SK-N-SH (cell line): ENCODE measurements at places on chromosomes 4 and X. TPM values are rescaled to one million over a fixed set of nuclear protein-coding genes. Genes with fewer than 3 reads are reported as not detected.

DNA sequence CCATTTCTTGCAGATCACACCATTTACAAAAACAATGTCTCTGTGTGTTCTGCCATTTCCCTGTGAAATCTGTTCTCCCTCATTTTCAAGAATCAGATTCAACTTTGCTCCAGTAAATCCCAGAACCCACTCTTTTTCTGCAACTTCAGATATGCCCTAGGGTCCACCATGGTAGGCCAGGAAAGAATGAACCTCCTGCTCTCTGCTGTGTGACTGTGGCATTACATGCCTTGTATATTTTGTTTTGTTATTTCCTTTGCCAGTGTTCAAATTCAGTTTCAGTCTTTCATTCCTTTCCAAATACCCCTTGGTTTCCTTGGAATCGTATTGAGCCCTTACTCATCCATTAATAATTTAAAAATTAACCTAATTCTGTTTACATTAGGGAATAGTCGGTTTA lies 290.2 kb upstream of the VCX start:
- DNase-seq, result no peak

Gene ZNF711
- 3.8 and 5.2 TPM in 2 replicates for polyA plus RNA-seq

DNA sequence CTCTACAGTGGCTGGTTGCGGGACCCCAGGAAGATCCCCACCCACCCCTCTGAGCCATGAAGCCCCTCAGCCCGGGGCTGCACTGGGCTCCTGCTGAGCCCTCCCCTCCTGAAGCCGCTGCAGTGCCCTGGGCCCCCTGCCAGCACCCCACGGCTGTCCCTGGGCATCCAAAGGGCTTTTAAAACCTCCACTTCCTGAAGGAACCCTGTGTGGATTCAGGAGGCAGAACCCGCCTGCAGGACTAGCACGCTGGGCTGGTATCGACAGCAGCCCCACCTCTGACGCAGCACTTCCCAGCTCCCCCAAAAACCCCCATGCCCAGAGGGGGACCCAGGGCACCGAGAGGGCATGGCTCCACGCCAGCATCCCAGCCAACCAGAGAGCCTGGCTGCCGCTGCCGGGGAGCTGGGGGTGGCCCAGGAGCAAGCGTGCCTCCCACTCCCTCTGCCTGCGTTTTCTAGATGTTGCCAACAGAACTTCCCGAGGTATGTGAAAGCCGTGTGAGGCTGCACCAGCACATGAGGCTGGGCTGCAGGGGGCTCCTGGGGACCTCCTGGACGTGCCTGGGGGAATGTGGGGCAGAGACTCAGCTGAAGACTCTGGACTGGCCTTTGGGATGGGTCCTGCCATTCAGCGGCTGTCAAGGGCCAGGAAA lies 6.3 kb downstream of the MXD4 start:
- DNase-seq, result peak; percentile 53

GRCh38 chr4:184402239-184402638 lies 72.1 kb downstream of the IRF2 start:
- DNase-seq, result no peak

Gene C4orf54
- polyA plus RNA-seq, result not detected in 2 replicates

GRCh38 chrX:132692526-132692925 lies 203.7 kb upstream of the MBNL3 start:
- no peak for DNase-seq

Gene SERTM2
- 0.12 and 0.60 TPM in 2 replicates for polyA plus RNA-seq

Gene NHSL2
- 0.61 and 1.7 TPM in 2 replicates for polyA plus RNA-seq

- DNase-seq, result no peak
Observed at GRCh38 chr4:76341063-76341462, 34.5 kb downstream of the STBD1 start.

Gene PCYT1B
- polyA plus RNA-seq, result 2.6 and 3.1 TPM in 2 replicates

Gene MGARP
- polyA plus RNA-seq, result 20.3 and 22.9 TPM in 2 replicates

DNA sequence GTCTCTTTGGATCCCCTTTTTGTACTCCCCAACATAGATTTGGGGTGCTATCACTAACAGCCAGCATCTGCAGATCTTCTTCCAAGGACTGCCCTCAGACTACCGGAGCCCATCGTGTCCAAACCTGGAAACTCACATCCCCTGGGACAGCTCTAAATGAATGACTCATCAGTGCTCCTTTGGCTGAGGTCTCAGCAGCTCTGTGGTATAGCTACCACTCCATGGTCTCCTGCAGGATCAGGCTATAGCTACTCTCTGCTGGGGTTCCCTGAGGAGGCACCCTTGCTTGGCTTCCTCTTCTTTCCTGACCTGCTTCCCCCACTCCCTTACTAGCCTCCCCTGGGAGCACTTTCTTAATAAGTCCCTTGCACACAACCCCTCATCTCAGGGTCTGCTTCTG lies 97.5 kb upstream of the PRPS2 start:
- DNase-seq, result no peak

DNA sequence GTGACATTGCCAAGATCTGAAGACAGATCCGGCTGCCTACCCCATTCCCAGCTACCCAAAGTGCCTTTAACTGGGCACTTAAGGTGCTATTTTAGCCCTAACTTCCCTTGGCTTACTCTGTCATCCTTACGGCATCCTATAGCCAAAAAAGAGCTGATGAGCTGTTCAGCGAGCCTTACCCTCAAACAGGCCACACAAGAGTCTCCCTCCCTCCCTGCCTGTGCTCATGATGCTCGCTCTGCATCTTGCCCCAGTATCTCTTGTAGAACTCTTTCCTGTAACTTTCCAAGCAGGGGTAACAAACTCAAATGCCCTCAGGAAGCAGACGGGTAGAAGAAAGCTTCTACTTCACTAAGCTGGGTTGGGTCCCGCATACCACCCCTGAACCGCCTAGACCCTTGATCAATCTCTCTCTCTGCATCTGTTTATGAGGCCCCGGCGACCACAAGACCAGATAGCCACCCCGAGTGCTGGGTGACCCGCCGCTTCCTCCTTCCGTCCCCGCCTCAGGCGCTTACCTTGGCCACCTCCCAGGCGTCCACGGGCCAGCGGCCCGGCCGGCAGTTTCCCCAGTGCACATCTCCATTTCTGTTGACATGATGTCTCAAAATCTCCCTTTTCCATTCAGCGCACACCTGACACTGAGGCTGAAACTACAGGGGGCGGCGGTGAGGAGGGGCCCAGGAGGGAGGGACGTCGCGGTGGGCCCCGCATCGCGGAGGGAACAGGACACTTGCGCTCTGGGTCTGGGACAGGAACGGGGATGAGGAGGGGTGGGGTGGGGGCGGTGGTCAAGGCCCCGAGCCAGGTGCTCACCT lies 663 bp downstream of the CXorf38 start:
- peak; percentile 62 for DNase-seq

Gene GLRA3
- not detected in 2 replicates for polyA plus RNA-seq

Gene AKAP4
- polyA plus RNA-seq, result not detected in 2 replicates

Gene EBP
- 28.9 and 30.2 TPM in 2 replicates for polyA plus RNA-seq
